ENCODE measurements at places on chromosomes 6 and 20. TPM values are rescaled to one million over a fixed set of nuclear protein-coding genes. Genes with fewer than 3 reads are reported as not detected.
A peak's percentile ranks its signal among the peaks of the same experiment; 100 is the strongest.

Gene SLC17A2
- total RNA-seq: 0.07 TPM

Gene ANKRD66
- not detected for total RNA-seq

Gene OR2H2
- total RNA-seq: not detected

Gene SLC26A8
- total RNA-seq: not detected

Gene PLN
- total RNA-seq: not detected

GRCh38 chr6:2714111-2714895, 36.4 kb downstream of the MYLK4 start:
- DNase-seq: no peak

DNA sequence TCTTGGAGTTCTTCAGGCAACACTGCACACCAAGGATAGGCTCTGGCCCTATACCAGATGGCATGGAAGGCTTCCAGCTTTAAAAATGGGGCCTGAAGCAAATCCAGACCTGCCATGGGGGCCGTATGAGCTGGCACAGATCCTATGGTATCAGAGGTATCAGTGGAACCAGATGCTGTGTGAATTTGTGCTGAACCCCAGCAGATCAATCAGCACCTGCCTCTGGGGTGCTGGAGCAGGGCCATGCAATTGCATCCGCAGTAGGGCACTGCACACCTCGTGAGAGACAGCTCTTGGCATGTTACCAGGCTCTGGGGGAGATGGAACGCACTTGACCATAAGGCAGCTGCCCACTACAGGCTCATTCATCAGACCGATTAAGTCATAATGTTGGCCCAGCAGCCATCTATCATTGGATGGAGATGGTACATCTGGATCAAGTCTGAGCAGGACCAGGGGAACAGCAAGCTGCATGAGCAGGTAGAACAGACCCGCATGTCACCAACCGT, 221.5 kb downstream of the MYLK4 start:
- no peak for DNase-seq

GRCh38 chr6:137921823-137922222, 54.8 kb downstream of the TNFAIP3 start:
- no peak for DNase-seq

DNA sequence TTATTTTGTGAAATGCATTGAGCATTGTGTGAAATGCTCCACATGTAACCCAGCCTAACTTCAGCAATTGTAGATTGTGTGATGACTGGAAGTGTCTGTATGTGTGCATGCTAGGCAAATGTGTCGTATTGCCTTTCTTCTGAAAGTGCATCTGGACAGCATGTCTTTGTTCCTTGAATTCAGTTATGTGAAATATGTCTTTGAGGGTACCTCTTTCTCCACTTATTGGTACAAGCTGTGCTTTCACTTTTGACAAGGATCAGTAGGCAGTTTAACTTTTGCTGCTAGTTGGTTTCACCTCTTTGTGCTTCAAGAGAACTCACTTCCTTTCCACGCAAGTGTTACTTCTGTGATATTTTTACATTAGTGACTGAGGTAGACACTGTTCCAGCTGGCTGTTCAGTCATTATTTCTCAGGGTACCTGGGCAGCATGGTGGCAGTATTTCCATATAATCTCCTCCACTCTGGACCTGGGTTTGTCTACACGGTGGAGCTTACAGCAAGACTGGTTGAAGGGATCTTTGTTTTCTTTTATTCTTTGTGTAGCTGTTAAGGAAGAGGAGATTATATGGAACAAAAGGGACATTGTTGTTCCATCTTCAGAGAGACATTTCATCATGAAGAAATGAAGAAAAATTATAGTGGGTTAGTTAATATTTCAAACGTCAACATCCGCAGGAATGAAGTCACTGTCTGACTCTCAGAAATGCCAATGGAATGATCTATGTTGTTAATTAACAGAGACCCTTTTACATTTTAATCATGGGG, 175.4 kb downstream of the UTRN start:
- peak; percentile 37 for DNase-seq

- DNase-seq: peak; percentile 92
Observed at GRCh38 chr6:127420556-127420955, 38.6 kb downstream of the KIAA0408 start.

DNA sequence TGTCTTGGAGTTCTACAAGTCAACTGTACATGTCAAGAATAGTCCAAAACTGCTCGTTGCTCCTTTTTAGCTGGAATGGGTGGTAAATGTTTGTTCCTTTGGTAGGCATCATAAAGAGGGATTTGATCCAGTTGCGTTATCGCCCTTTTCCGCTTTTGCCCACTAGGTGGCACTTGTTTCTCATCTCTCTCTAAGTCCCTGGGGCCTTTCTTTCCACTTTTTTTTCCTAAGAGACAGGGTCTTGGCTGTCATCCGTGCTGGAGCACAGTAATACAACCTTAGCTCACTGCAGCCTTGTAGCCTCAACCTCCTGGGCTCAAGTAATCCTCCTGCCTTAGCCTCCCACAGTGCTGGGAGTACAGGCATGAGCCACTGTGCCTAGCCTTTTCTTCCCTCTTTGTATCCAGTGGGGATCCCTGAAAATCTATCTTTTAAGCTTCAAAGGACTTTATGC, 20.7 kb downstream of the GTPBP2 start:
- DNase-seq: peak; percentile 75

DNA sequence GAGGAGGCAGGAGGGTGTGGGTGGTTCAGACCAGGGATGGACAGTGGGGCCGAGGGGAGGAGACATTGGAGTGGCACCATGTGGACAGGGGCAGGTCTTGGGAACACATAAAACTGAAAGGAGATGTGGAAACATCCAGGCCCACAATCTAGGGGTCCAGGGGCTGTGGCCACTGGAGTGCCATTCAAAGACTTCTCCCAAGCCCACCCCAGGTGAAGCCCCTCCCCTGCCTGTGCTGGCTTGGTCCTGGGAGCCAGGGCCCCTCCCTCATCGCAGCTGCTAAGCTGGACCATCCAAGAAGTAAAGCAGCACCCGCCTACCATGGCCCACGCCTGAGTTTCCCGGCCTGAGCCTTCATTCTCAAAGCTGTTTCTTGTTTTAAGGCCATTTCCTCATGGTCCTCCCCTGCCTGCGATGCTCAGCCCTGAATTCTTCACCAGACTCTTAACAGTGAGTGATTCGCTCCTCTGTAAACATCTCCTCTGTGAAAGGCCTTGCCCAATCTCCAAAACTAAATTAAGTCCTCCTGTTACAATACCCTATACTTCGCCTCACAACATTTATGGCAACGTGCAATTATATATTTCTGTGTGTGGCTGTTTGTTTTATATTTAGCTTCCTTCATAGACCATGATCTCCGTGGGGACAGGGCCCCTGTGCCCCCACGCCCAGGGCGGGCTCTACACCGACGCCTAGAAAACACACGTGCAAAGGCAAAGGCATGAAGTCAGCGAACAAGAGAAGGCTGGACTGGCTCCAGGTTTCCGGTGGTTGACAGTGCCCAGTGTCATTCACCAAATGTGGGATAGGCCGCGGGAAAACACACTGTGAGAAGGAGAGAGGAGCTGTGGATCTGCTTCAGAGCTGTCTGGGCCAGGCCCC, 267.8 kb downstream of the ERMARD start:
- DNase-seq: no peak

DNA sequence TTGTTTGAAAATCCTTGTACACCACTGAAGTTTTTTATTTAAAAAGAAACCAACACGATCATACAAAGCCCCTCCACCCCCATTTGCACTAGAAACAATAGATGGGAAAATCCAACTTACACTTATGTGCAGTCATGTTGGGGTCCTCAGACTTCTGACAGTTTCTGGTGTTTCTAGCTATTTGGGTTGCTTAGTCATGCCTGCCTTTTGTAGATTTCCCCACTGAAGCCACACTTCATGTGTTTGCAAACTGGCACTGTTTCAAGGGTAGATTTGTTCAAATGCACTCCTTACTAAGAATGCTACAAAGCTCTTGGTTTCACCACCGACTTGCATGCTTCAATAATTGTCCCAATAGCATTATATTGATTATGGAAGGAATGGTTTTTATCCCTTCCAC, 1.5 kb downstream of the SH3BGRL2 start:
- DNase-seq: no peak

GRCh38 chr6:135703621-135704020, 147.9 kb upstream of the PDE7B start:
- DNase-seq: no peak

DNA sequence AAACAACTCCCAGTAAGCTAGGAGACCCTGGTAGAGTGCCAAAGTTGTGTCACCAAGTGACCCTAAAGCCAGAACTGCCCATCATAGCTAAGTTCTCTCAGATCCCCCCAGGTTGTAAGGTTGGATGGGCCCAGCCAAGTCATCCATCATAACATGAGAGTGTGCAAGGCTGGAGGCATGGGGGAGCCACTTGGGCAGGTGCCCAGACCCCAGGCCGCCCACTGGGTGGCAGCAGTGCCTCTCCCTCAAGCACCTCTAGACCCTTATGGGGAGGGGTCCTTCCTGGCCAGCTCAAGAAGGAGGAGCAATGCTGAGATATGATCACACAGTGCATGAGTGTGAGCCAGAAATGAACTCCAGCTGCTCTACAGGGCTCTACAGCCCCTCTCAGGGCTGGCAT, 154.5 kb downstream of the MYLK4 start:
- DNase-seq: no peak

- no peak for DNase-seq
Observed at GRCh38 chr20:44624152-44624551, 27.3 kb downstream of the ADA start.

DNA sequence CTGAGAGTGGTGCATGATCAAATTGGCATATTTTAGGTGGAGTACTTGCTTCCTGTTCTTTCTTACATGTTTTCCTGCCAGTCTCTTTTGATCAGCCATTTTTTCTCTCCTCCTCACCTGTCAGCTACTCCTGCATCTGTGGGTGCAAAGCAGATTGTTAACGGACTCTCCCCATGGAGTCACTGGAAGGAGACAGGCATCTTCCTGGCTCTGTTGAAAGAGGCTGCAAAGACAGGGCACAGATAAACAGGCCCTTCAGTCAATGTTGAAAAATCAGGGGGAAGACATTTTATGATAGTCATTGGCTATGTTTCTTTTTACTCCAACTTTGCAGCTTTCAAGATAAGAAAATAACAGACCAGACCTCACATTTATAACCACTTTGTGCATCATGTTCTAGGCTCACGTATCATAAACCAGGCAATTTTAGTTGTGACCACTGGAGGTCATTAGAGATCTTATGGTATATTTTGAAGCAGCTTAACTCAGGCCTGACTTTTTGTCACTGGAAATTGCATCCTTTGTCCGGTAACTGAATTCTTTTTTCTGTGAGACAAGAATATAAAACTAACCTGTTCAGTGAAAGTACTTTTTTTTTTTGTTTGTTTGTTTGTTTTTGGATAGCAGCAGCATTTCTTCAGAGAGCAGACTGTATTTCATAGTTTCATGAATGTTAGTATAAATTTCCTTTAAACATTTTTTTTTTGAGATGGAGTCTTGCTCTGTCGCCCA, 20.1 kb downstream of the ECT2L start:
- no peak for DNase-seq

- DNase-seq: no peak
Observed at GRCh38 chr6:148323344-148323743, 19.3 kb upstream of the SASH1 start.

DNA sequence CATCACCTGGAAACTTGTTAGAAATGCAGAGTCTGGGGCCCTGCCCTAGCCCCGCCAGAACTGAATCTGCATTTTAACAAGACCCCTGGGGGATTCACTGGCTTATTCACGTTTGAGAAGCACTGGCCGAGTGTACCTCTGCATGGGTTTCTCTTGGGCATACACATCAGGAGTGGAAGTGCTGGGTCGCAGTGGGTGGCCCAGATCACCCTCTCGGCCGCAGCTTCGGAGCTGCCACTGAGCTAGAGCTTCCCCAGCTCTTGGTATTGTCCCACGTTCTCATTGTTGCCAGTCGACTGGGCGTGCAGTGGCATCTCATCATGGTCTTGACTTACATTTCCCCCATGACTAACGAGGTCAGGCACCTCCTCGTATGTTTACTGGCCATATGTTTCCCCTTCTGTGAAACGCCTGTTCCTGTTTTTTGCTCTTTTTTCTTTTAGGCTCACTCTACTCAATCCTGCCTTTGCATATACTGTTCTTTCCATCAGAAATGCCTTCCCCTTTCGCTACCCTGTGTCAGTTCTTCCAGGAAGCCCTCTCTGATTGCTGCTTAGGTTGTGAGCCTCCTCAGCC, 3.0 kb upstream of the DLGAP4 start:
- DNase-seq: no peak
